Eye (tissue), 1 donor: ENCODE measurements at places on chromosomes 13 and 19.

GRCh38 chr13:38781539-38781938 is 94.7 kb downstream of the FREM2 start:
- DNase-seq = no peak

- DNase-seq = no peak
These were observed 18.1 kb downstream of the AKT2 start for GRCh38 chr19:40266912-40267600.

DNA sequence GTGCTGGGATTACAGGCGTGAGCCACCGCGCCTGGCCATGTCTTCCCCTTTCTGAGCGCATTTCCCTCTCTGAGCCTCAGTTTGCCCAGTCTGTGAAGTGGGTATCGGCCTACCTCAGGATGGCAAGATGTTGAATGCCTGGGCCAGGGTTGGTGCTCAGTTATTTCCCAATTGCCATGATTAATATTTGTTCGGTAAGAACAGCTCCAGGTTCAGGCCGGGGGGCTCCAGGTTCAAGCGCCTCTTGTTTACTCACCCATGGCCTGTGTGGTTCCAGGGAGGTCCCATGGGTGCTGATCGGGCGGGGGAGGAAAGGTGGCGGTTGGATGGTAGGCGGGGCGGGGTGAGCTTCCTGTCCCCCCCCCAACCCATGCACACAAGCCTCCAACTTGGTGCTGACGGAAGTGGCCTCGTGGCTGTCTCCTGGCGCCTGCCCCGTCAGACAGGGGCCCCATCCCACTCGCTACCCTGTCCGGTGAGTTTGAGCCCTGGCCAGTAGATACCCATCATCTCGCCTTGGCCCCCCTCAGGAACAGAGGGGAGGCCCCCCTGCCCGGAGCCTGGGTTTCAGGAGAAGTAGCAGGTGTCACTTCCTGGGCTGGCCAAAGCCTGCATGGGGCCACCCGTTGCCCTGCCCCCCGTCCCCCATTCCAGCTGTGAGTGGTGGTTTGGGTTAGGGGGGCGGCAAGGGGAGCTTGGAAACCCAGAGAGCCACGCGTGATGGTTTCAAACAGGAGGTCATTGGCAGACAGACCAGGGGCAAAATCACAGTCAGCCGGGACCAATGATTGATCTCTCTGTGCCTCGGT is at the start of gene FCHO1:
TSS of gene FCHO1 (plus strand) at position 375 of the 809 bp plus-strand sequence. CDS start 3,688 bp downstream, outside the sequence.
- DNase-seq = no peak

DNA sequence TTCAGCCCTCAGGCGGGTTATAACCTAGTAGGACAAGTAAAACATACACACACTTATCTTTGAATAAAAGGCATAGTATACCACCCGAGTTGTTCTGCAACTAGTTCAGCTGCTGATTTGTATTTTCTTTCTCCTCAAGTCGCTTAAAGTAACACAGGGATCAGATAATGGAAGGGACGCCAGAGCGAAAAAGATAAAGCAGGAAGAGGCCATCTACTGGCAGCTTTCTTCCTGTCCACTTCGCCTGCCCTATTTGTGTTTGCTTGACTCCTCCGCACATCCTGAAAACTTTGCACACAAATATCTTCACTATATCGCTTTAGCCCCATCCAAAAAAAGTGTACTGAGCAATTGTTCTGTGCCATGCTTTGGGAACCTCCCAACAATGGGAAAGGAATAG is 238.0 kb upstream of the SOX21 start:
- DNase-seq = no peak

DNA sequence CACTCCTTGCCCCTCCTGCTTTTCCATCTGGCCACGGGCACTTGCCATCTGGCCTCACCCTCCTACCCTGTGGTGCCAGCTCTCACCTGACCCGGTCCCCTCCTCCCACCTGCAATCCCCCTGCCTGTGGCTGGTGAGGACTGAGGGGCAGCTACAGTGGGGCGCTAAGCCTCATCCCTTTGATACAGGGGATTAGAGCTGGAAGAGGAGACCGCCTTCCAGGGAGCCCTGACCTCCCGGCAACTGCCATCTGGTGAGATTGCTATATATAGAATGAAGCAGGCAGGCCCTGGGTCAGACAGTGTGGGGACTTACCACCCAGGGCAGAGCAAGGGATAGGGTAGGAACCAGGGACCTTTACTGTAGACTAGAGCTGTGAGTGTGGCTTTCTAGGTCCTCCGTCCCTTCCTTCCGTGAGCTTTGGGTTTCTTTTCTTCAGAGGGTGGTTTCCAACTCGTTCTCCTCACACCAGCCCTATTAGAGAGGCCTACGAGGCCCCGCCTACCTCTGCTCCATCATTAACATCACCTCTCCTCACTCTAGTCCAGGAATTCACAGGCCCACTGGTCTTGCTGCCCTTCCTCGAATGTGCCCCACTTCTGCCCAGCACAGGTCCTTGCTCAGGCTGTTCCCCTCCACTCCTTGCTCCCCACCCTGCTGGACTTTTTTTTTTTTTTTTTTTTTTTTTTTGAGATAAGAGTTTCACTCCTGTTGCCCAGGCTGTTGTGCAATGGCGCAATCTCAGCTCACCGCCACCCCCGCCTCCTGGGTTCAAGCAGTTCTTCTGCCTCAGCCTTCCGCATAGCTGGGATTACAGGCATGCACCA is 7.7 kb downstream of the KASH5 start:
- DNase-seq = no peak
